ENCODE measurements at places on chromosomes 12 and 14.

DNA sequence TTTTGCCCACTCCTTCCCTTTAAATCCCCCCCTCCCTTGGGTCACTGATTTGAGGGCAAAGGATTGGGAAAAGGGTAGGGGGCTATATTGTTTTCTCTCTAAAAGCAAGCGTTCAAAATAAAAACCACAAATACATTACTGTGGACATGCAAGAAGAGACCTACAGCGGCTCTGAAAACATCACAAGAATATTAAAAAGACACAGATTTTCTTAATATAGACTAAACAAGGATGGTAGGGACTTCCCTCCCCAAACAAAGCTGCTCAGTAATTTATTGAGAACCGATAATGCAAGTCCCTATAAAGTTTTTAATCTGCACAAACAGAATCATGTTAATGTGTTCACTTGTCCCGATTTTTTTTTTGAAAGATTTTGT is 12.9 kb downstream of the TBX3 start:
- DNase-seq, result no peak

GRCh38 chr14:78107166-78107565 is 63.0 kb upstream of the NRXN3 start:
- DNase-seq, result no peak

DNA sequence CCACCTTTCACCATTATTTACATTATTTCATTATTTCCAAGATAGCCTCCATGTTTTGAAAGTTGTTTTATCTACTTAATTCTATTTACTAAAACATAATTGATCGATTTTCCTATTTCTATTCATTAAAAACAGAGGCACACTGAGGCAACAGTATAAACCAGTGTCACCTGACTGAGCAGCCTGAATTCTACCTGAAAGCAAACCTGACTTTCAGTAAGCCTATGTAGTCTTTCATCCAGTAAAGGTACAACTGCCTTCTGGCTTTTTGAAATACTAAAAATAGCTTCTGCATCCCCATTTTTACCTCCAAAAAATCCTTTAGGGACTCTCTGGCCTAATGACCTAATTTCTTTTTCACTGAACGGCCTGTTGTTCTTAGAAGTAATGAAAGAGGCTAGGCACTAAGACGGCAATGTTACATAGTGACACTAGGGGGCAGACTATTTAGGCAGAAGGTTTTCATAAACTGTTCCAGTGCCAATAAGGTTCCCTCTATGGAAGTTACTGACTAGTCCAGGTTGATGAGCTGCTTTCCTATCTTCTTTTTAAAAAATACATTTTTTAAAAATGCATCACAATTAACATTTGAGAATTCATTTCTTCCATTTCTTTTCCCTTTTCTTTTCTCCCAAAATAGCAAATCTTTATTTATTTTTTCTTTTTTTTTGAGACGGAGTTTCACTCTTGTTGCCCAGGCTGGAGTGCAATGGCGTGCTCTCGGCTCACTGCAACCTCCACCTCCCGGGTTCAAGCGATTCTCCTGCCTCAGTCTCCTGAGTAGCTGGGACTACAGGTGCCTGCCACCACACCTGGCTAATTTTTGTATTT is 17.5 kb downstream of the ANAPC5 start:
- DNase-seq, result peak; percentile 47

GRCh38 chr12:7375145-7375543 is 68.8 kb downstream of the CD163L1 start:
- no peak for DNase-seq

GRCh38 chr12:4443616-4444015 is 2.0 kb downstream of the FGF6 start:
- DNase-seq, result no peak

DNA sequence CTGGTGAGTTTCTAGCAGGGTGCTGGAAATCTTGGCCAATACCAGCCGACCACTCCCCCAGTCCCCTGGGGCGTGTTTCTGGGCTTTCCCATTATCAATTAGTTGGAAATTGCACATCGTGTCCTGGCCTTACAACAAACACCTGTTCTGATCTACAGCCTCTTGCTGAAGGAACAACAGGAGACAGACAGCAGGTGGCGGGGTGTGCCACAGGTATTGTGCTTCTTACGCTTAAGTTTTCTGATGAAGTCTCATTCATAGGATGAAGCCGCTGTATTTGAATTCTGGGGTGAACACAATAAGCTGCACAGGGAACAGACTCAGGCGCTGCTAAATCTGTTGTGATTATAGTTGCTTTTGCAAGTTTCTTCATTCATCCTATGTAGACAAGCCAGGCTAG is 703 bp downstream of the HIGD1C start:
- DNase-seq, result no peak

DNA sequence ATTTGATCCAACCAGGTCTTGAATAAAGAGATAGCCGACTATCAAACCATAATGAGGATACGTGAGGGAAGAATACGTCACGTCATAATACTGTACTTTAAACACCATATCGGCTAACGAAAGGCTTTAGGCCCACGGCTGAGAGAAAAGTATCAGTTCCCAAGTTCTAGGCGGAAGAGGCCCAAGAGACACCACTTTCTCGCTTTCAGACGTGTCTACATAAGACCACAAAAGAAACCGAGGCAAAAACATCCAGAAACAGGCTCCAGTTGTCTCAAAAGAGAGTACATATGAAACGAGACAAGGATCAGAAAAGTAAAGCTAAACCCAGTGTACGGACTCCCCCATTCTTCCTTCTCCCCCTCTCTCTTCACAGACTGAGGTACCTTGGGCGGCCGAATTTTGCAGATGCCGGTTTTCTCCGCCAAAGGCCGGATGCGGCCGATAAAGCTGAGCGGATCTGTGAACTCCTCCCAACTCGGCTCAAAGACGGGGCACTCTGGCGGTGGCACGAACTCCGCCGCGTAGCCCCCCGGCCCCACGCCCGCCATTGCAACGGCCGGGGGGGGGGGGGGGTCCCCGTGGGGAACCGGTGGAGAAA is 479 bp downstream of the KDM5A start:
- no peak for DNase-seq

DNA sequence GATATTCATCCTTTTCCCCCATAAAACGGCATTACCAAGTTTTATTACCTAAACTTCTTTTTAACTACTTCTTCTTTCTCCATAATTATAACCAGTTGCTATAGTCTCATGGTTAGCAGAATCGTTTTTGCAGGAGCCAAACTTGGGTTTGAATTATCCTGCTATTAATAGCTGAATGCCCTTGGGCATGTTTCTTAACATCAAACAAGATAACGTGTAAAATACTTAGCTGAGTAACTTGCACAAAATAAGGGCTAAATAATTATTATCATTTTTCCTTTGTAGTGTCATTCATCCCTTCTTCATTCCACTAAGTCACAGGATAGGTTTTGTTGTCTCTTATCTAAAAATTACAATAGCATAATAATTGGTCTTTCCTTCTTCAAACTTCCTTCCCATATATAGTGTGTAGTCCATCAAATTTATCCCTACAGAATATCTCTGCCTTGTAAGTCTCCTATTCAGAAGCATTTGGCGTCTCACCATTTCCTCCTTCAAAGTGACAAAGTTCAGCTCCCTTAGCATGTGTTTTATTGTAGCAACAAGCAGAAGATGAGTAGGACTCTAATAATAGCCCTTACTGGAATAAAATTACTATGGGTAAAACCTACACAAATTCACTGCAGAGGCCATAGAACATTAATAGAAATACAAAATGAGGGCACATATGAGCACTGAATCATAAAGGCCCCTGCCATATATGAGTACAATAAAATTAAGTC is 63.8 kb downstream of the FAR2 start:
- no peak for DNase-seq

DNA sequence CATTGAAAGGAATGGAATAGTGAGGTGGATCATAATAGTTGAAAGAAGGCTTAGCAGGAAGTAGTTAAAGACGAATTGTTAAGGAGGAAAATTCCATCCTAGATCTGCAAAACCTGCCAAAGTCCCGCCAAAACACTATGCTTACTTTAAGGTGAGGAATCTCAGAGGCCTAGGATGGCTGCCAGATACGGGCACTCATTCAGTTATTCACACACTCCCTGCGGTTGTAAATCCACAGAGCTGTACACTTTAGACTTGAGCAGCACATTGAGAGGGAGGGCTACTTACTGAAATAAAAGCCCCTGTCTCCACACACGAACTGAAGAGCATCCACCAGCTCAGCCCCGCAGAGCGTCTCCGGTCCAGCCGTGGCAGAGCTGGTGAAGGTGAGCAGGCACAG is 5.0 kb downstream of the IGF1 start:
- DNase-seq, result no peak

DNA sequence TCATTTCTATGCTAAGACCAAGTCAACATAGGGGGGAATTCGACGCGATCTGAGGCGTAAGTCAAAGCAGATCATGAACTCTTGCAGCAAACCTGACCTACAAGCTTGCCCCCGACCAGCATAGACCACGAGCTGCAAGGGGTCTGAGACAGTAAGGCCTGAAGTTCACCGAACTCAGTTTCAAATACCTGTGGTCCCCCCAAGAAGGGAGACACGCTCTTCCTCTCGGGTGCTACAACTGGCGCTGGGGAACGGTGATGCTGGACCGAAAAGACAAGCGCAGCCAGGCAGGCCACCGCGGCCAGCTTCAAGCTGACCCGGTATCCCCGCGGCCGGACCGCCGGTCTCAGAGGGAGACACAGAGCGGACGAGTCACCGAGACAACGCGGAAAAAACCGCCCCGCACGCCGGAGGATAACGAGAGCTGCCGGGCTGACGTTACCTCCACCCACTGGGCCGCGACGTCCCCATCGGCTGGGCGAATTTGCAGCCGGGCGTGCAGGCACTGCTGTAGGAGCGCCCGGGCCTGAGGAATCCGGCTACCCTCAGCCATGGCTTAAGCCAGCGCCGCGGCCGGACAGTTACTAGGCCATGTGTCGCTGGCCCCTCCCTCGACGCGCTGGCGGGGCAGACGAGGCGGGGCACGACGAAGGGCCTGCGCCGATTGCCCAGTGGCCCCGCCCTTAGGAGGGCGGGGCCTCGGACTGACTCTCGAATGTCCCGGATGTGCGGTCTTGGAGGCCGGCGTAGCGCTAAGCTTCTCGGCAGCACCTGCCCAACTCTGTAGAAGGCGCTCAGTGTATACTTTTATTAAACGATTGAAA is at the start of gene DTD2:
TSS of gene DTD2 (minus strand) at position 666 of the 824 bp plus-strand sequence. CDS start at position 553, 113 bp downstream.
- DNase-seq, result peak; percentile 88

DNA sequence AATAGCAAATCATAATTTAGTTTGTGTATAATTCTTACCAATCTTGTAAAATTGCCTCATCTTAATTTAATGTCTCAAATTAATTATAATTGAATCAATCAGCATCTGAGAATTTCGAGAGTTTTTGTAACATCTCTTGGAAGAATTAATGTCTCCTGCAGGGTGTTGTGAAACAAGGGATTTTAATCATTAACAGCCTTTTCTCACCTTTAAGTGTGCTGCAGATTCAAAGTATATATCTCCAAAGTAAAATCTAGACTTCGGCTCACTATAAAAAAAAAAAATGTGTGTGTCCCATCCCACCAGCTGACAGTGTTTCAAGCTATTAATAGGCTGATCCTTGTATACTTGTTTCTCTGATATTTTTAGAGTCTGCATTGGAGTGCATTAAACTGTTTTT is 603.1 kb downstream of the ETNK1 start:
- no peak for DNase-seq

GRCh38 chr12:27107986-27108385 is 25.6 kb upstream of the C12orf71 start:
- DNase-seq, result no peak

Measured in GF-D8 (cell line).